Activated naive CD4-positive, alpha-beta T cell treated with anti-CD3 and anti-CD28 coated beads, Interleukin-2, amount 50 U/mL, for 72 hours (primary cell): ENCODE measurements at places on chromosomes 2 and 18. TPM values are rescaled to one million over a fixed set of nuclear protein-coding genes. Genes with fewer than 3 reads are reported as not detected.

Gene TMEM37
- total RNA-seq, result not detected

Gene LRRTM1
- not detected for total RNA-seq

Gene RUFY4
- 3.2 TPM for total RNA-seq

Gene PPP3R1
- 69.1 TPM for total RNA-seq

Gene SIX2
- not detected for total RNA-seq

Gene CAPN14
- total RNA-seq, result 1.0 TPM

Gene ARHGAP28
- not detected for total RNA-seq

Gene BIN1
- 98.3 TPM for total RNA-seq

Gene ALPP
- total RNA-seq, result 0.53 TPM

Gene CABYR
- 0.84 TPM for total RNA-seq

Gene LYPD1
- not detected for total RNA-seq
